ENCODE measurements at places on chromosomes 7 and 10. TPM values are rescaled to one million over a fixed set of nuclear protein-coding genes. Genes with fewer than 3 reads are reported as not detected.

DNA sequence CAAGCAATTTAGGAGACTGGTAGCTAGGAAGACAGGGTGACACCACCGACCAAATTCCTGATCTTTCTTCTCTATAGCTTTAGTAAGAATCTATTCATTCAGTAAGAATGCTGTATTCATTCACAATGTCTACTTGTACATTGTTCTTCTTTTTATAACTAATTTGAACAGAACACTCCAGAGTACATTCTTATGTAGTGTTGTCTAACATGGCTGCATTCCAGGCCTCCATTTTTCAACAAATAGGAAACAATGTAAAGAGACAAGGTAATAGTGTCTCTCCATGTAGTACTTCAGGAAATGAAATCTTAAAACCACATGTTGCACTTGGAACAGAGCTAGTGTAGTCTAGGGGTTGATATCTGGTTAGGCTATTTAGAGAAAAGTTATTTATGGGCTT is 1.8 kb downstream of the VCL start:
- no peak for DNase-seq

DNA sequence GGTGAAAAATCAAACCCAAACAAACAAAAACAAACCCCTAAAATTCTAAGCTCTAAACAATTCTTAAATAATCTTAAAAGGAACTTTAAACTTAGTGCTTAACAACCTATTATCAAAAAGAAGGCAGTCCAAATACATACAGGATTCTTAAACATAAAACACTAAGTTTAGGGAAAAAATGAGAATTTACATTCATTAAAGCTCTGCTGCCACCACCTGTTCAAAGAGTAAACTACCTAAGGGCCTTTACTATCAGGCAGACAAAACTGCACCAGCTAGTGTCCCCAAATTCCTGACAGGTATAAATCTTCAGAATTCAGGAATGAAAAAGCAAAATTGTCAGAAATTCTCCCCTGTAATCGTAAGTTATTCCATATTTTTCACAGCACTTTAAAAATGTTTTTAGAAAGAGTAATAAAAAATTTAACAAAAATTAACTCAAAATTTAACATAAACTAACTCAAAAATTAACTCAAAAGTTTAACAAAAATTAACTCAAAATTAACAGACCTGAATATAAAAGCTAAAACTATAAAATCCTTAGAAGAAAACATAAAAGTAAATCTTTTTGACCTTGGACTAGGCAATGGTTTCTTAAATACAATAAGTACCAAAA is 55.1 kb downstream of the PDZD8 start:
- peak; percentile 2 for DNase-seq

The GLI3 gene
- polyA plus RNA-seq = not detected

DNA sequence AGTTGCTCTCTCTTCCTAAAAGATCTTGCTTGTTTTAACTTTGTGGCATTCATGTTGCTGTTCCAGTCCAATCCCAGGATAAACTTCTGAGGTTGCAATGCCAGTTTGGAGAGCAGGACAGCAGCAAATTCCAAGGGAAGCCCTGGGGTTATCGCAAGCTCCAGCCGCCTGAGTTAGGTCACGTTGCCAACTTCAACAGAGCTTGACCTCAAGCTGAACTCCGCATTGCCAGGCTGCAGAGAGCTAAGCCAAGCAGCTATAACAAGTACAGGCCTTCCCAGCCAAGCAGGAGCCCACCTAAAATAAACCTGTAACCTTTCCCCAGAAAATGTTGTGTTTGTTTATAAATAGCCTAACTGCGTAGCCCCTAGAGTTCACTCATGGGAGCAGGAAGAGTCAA is 138.9 kb upstream of the LYZL1 start:
- no peak for DNase-seq

DNA sequence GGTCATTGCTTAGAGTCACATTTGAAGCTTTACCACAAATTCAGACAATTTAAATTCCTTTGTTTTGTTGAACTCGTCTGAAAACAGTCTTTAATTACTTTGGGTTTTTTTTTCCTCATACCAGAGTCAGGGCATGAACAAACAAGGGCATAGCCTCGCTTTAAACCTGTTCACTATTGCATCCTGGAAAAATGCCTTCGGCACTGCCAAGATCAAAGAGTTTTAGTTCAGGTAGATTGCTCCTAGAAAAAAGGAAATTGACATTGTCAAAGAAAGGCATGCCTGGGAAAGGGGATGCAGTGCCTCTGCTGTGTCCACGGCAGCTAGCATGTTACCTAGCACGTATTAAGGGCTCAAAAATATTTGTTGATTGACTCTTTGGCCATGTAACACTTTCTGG is 235.1 kb downstream of the ARHGAP21 start:
- DNase-seq = no peak

Data from naive B cell (primary cell).